H1 (cell line): ENCODE measurements at places on chromosomes 11 and 22.

- DNase-seq = no peak
- H3K4me3 ChIP-seq = no peak overlapping the region
- no peaks in the 10 kb centered on the region for H3K27me3 ChIP-seq
- no peaks in the 10 kb centered on the region for H3K4me1 ChIP-seq
Measured at GRCh38 chr11:115349335-115350017, 154.7 kb downstream of the CADM1 start.

- no peak overlapping the region for H3K4me3 ChIP-seq
- H3K27ac ChIP-seq = no peak overlapping the region
- no peaks in the 10 kb centered on the region for H3K27me3 ChIP-seq
- H3K36me3 ChIP-seq = no peaks in the 10 kb centered on the region
- DNase-seq = no peak
- H3K4me1 ChIP-seq = no peaks in the 10 kb centered on the region
Measured at GRCh38 chr22:47568700-47569099, 806.2 kb downstream of the TBC1D22A start.

DNA sequence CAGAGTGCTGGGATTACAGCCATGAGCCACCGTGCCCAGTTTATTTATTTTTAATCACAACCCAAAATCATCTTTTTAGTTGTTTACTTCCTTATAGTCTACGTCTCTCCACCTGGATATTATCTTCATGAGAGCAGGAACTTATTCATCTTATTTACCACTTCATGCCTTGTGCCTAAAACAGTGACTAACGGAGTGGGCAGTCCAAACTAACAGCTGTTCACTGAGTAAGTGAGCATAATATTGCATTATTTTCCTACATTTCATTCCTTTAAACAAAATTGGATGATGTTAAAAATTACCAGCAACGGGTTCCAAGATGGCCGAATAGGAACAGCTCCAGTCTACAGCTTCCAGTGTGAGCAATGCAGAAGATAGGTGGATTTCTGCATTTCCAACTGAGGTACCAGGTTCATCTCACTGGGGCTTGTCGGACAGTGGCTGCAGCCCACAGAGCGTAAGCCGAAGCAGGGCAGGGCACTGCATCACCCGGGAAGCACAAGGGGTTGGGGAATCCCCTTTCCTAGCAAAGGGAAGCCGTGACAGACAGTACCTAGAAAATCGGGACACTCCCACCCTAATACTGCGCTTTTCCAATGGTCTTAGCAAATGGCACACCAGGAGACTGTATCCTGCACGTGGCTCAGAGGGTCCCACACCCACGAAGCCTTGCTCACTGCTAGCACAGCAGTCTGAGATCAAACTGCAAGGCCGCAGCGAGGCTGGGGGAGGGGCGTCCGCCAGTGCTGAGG, 14.1 kb downstream of the TMEM123 start:
- H3K4me3 ChIP-seq = no peak overlapping the region
- H3K36me3 ChIP-seq = no peaks in the 10 kb centered on the region
- no peak for DNase-seq
- H3K27ac ChIP-seq = no peak overlapping the region; the same call in 1 of the 2 replicates
- no peaks in the 10 kb centered on the region for H3K27me3 ChIP-seq

DNA sequence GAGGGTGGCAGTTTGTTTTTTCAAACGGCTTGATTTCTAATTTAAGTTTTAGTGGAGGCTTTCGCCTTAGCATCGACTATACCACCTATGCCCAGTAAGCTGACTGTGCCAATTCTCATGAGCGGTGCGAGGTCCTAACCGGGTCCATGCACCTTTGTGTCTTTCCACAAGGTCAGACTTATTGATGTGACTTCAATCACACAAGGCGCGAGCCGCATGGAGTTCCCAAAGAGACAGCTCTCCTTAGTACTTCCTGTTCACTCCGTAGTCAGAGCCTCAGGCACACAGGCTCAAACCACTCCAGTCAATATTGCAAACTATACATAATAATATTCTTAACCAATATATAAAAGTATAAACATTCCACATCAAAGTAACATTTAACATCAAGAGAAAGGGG, 18.2 kb downstream of the ST14 start:
- no peak overlapping the region for H3K4me3 ChIP-seq
- no peak for DNase-seq
- H3K36me3 ChIP-seq = no peaks in the 10 kb centered on the region
- no peak overlapping the region for H3K27ac ChIP-seq
- H3K4me1 ChIP-seq = no peaks in the 10 kb centered on the region

DNA sequence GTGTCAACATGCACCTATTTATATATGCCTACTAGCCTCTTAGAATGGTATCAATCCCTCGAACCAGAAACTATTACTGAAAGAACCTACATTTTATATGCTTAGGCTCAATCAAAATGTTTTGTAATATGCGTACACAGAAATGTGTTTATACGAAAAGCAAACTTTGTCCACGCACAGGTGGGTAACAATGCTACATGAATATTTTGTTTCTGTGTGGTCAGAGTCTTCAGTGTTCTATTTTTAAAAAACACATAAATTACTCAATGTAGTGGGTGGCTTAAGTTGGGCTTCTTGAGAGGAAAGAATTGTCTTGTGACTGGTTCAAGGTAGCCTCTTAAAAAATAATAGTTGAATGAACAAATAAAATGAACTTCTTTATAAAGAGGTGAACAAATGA, 46.1 kb downstream of the SYTL2 start:
- no peaks in the 10 kb centered on the region for H3K4me1 ChIP-seq
- H3K4me3 ChIP-seq = no peak overlapping the region
- no peak overlapping the region for H3K27ac ChIP-seq
- H3K36me3 ChIP-seq = no peaks in the 10 kb centered on the region
- no peaks in the 10 kb centered on the region for H3K27me3 ChIP-seq

DNA sequence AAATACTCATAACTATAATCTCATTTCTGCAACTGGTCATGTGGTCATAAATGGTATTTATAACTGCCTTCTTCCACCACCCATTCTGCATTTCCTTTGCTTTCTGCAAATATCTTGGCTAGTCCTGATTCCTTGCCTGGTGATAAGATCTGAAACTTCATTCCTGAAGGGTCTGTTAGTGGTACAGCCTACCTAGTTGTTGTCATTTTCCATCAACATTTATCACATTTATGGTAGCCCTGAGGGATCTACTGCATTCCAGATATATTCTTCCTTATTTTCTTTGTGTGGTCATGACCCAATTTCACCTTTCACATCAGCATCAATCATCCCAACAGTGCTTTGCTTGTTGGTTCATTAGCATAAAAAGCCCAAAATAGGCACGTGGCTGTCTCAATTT, 50.1 kb downstream of the DDX6 start:
- H3K36me3 ChIP-seq = peaks cover 4% of the 10 kb centered on the region; the same call in 1 of the 2 replicates
- H3K4me3 ChIP-seq = no peak overlapping the region
- no peak overlapping the region for H3K27ac ChIP-seq

DNA sequence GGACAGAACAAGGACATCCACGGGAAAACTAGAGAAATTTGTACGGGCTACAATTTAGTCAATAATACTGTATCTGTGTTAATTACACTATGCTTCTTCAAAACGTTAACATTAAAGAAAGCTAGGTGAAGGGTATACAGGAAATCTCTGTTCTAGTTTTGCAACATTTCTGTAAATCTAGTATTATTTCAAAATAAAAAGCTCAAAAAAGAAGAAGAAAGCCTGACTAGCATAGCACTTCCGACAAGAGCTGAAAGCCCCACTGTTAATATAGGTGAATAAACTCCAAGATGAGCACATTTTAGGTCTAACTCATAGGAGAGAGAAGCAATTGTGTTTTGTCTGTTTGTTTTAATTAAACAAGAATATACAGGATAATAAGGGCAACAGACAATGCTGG, 299.7 kb downstream of the TTC28 start:
- DNase-seq = no peak
- no peaks in the 10 kb centered on the region; the same call in 1 of the 2 replicates for H3K4me1 ChIP-seq
- no peak overlapping the region for H3K4me3 ChIP-seq
- H3K27ac ChIP-seq = no peak overlapping the region
- H3K27me3 ChIP-seq = no peaks in the 10 kb centered on the region

- H3K27me3 ChIP-seq = no peaks in the 10 kb centered on the region
- H3K27ac ChIP-seq = no peak overlapping the region
- peaks cover 31% of the 10 kb centered on the region for H3K4me1 ChIP-seq
- H3K4me3 ChIP-seq = no peak overlapping the region
Measured at GRCh38 chr11:19868281-19868821, 155.7 kb downstream of the NAV2 start.

DNA sequence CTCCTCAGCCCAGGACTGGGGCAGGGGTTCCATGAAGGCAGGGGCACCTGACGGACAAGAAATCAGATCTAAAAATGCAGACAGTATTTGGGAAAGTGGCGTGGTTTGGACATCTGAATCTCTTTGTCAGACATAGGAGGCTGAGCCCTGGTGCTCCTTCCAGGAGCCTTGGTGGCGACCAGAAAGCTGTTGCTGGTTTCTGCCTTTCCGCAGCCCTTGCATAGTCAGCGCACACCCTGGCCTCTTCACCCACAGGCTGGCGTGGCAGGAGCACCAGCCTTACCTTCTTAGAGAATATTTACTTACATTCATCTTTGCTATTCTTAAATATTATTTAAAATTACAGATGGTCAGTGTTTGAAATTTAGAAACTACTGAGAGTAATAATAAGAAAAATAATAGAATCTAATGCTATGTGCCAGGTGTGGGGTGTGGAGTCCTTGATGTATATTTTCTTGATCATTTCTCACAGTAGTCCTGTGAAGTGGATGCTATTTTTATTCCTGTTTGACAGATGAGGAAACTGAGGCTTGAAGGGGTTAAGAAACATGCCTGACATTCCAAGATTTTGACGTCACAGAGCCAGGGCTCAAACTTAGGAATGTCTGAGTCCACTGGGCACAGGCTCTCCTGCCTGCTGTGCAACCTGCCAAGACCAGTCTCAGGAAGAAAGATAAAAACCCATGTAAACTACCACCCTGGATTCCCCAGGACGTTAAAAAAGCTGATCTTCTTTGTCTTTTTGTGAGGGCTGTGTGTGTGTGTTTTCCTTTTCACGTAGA, 51.6 kb downstream of the TBC1D22A start:
- no peaks in the 10 kb centered on the region for H3K36me3 ChIP-seq
- no peaks in the 10 kb centered on the region for H3K27me3 ChIP-seq
- H3K4me1 ChIP-seq = peaks cover 1% of the 10 kb centered on the region; the same call in 1 of the 2 replicates
- no peak overlapping the region for H3K4me3 ChIP-seq
- no peak overlapping the region for H3K27ac ChIP-seq

DNA sequence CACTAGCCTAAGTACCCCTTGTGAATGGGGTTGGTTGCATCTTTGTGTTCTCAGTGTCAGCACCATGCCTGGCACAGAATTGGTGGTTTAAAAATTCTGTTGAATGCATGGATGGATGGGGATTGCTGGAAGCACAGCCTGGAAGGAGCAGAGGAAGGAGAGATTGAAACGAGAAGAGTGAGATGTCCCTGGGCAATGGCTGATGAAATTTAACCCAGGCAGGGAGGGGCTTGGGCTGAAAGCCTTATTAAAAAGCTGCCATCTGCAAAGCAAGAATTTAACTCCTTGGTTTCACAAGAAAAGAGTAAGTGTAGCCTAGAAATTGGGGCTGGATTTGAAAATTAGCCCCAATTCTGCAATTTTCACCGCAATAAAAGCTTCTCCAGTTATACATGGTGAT, 126.7 kb downstream of the TEAD1 start:
- H3K4me1 ChIP-seq = peaks cover 29% of the 10 kb centered on the region
- no peak overlapping the region for H3K27ac ChIP-seq
- no peak overlapping the region for H3K4me3 ChIP-seq

DNA sequence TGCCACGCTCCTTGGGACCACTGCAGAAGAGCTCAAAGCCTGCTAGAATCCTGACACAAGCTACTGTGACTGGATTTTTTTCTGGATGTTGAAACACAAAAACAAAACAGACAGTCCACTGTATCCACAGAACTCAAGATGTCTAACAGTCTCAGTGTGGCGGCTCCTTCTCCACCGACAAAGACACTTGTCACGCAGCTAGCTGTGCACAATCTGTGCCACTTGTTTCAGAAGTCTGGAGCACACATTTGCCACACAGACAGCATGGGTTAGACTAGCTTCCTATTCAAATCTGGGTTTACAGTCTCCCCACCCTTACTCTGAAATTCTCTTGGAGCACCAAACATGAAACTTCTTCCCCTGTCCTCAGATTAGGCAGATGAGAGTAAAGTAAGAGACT, 99.2 kb downstream of the GALNT18 start:
- H3K27me3 ChIP-seq = no peaks in the 10 kb centered on the region
- H3K4me3 ChIP-seq = no peak overlapping the region
- no peak for DNase-seq

- H3K27me3 ChIP-seq = no peaks in the 10 kb centered on the region
- DNase-seq = no peak
- H3K4me3 ChIP-seq = no peak overlapping the region
Measured at GRCh38 chr22:26921726-26922125, 264.3 kb downstream of the MIAT start.

DNA sequence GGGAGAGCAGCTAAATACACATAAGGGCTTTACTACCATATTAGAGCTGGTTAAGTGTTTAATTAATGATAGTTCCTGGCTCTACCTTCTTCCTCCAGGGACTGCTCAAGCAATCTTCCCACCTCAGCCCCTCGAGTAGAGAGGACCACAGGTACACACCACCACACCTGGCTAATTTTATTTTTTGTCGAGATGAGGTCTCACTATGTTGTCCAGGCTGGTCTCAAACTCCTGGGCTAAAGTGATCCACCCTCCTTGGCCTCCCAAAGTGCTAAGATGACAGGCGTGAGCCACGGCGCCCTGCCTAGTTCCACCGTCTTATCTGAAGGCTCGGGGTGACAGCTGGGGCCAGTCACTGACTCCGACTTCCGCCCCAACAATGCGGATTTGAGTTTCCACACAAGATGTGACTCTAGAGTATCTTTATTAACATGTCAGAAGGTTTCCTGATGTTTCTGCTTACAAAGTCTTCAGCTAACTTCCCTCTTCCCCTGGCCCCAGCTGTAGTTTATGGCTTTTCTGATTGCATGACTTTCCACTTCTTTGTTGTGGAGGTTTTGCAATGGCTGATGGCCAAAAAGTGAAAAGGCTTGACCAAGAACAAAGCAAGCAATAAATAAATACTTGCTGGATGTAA, 16.8 kb downstream of the TPST2 start:
- H3K4me3 ChIP-seq = no peak overlapping the region
- no peaks in the 10 kb centered on the region for H3K27me3 ChIP-seq
- peaks cover 28% of the 10 kb centered on the region for H3K4me1 ChIP-seq
- H3K27ac ChIP-seq = no peak overlapping the region

GRCh38 chr22:40345815-40346184, 500 bp upstream of the ADSL start:
- no peaks in the 10 kb centered on the region for H3K27me3 ChIP-seq
- 0 out of 2 replicates have a peak overlapping the region, but pooled peaks have one; percentile 28 for H3K27ac ChIP-seq
- H3K36me3 ChIP-seq = peaks cover 7% of the 10 kb centered on the region; the same call in 1 of the 2 replicates
- peak; percentile 55 for DNase-seq
- no peaks in the 10 kb centered on the region for H3K4me1 ChIP-seq
- peak overlapping the region; percentile 84 for H3K4me3 ChIP-seq

GRCh38 chr22:26162926-26163325, 6.3 kb upstream of the SEZ6L start:
- H3K4me1 ChIP-seq = no peaks in the 10 kb centered on the region
- H3K36me3 ChIP-seq = no peaks in the 10 kb centered on the region
- H3K4me3 ChIP-seq = no peak overlapping the region
